ENCODE measurements at places on chromosomes 11 and 22.
A peak's percentile ranks its signal among the peaks of the same experiment; 100 is the strongest.

- DNase-seq = no peak
Measured at GRCh38 chr11:107757661-107758060, 45.8 kb upstream of the SLN start.

- no peak for DNase-seq
Measured at GRCh38 chr11:1926156-1927025, 6.9 kb downstream of the TNNT3 start.

- no peak for DNase-seq
Measured at GRCh38 chr11:110069158-110069737, 23.9 kb upstream of the ZC3H12C start.

GRCh38 chr11:38182126-38182866 lies 1584.3 kb upstream of the RAG2 start:
- DNase-seq = no peak

- no peak for DNase-seq
Measured at GRCh38 chr11:86576946-86577624, 95.3 kb downstream of the ME3 start.

DNA sequence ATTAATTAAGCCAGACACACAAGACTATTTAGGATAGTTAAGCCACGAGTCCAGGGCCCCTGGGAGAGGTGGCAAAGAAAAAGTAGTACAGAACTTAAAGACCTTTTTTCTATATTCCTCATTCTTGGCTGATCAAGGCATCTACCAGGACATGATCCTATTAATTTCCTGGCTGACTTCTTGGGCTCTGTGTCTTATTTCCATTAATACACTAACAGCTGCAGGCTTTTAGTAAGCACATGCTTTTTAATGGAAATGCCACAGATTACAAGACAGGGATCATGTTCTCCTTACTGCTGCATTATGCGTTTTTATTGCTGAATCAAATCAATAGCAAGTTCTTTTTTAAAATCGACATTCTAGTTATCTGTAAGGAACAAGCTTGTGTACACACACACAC lies 35.2 kb downstream of the BTG4 start:
- DNase-seq = no peak

DNA sequence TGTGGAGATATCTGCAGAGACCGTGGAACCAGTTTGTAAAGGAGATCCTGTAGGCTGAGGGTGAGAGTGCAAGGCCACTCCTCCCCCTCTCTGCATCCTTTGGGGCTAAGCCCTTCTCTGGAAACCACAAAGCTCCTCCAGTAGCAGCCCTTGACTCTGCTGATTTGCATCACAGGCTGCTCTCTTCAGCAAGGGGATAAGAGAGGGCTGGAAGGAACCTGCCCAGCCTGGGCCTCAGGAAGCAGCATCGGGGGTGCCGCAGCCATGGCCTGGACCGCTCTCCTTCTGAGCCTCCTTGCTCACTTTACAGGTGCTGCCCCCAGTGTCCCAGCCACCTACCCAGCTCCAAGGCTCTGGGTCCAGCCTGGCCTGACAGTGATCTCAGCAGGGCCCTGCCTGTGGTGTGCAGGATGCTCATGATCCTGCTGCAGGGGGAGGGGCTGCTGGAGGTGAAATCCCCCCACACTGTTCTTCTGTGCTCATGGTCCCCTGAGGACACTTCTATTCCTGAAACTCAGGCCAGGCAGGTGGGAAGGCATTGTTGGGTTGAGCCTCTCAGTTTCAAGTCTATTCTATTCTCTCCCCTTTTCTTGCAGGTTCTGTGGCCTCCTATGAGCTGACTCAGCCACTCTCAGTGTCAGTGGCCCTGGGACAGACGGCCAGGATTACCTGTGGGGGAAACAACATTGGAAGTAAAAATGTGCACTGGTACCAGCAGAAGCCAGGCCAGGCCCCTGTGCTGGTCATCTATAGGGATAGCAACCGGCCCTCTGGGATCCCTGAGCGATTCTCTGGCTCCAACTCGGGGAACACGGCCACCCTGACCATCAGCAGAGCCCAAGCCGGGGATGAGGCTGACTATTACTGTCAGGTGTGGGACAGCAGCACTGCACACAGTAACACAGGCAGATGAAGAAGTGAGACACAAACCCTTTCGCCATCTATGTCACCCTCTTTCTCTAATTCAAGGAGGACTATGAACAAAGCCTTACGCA lies 68.5 kb upstream of the IGLL5 start:
- DNase-seq = no peak

DNA sequence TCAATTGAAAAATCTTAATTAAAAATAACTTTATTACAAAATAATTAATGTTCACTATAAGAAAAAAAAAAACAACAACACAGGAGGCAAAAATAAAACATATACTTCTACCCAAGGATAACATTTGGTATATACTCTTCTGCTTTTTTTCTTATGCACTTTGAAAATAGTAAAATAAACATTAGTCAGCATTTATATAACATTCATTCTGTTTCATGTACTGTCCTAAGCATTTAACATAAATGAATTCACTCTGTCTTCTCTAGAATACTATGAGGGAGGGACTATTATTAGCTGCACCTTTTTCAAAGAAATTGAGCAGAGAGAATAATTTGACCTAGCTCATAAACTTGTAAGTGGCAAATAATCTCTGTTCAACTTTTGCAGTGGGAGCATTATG lies 48.3 kb upstream of the CCDC34 start:
- DNase-seq = no peak

DNA sequence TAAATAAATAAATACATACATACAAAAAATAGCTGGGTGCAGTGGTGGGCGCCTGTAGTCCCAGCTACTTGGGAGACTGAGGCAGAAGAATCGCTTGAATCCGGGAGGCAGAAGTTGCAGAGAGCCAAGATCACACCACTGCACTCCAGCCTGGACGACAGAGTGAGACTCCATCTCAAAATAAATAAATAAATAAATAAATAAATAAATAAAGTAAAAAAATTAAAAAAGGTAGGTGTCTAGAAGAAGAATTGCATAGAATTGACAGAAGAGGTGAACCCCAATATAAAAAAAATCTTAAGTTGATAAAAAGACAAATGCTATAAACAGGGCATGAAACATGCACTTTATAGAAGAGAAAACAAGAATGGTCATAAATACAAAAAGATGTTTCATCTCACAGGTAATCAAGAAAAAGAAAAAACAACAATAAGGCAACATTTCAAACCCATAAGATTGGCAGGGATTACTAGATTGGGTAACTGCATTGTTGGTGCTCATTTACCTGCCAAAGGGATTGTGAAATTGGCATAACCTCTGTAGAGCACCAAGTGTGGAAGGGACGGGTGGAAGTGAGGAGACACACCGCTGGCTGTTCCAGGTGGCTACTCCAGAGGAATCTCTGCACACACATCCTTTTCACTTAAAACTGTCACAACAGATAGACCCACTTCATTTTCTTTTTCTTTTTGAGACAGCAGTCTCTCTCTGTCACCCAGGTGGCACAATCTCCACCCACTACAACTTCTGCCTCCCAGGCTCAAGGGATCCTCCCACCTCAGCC lies 44.7 kb downstream of the NF2 start:
- DNase-seq = no peak

GRCh38 chr11:121374286-121374985 lies 77.7 kb upstream of the SORL1 start:
- no peak for DNase-seq

- no peak for DNase-seq
Measured at GRCh38 chr11:61054927-61055562, 47.2 kb upstream of the CD5 start.

DNA sequence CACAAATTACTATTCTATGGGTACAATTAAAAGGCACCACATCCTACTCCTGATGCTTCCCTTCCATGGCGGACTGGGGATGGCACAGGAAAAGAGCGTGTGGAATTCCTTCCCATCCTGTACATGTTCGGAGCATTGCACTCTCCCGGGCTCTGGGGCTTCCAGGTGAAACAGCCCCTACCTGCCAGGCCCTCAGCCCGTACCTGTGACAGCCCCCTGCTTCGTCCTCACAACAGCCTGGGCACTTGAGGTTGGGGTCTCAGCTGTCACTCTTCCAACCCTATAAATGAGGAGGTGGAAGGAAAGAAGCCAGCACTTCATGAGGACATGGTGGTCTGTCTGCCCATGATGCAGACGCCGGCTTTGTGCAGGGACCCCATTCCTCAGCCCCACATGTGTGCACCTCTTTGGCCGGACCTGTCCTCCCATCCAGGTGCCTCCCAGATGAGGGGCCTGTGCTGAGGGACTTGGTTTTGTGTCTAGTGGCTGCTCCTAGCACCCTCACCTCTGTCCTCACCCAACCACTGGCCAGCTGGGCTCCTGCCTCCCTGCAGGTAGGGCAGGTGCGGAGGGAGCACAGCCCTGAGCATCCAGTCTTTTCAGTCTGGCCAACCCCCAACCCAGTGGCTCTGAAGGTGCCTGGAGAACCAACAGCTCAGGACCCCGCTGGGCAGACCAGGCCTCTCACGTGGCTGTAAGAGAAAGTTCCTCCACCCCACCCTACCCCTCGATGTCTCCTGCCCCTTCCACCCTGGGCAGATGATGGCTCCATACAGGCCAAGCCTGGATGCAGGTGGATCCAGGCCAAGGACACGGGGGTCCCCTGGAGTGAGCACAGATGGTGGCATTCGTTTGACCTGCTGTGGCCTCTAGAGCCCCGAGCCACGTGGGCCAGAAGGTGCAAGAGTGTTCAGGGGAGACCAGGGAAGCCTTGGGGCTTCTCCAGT lies 23.4 kb upstream of the WNT7B start:
- DNase-seq = no peak

- DNase-seq = no peak
Measured at GRCh38 chr11:26950260-26950719, 43.6 kb upstream of the FIBIN start.

GRCh38 chr11:97756571-97757335 lies 1264.0 kb upstream of the CNTN5 start:
- no peak for DNase-seq

DNA sequence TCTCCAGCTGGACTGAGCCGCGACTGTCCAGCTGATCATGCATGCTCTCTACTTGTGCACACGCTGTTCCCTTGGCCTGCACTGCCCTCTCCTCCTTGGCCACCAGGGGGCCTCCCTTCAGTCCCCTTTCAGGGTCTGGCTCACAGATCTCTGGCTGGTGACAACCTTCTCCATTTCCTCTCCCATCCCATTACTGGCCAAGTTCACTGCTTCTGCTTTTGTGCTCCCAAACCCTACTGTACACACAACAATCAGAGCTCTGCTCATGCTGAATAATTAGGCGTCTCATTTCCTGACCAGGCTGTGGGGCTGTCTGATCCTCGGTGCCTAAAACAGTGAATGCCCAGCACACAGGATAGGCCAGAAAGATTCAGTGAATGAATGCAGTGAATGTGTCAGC lies 224.0 kb upstream of the NARS2 start:
- peak; percentile 53 for DNase-seq

GRCh38 chr11:119673052-119673758 lies 55.8 kb downstream of the NECTIN1 start:
- no peak for DNase-seq

DNA sequence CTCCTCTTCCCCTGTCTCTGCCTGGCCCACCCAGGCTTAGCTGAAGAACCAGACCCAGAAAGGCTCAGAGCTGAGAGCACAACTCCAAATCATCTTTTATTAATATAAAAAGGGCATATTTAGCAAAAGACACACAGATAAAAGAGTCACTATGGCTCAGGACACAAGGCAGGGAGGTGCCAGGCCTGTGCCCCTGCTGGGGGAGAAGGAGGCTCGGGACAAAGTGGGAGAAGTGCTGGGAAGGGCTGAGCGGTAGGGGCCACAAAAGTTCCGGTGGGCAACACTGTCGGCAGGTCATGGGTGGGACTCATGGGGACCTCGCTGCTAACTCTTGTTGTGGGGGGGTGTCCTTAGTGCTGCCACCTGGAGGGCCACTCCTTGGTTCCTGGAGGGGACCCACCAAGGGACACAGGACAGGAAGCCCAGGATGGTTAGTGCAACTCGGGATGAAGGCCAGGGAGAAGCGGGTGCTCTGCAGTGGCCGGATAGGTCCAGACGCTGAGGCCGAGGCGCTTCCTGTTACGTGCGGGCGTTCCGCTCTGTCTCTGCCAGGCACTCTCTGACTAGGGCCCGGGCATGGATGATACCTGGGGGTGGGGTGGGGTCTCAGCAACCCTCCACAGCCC lies 1.4 kb upstream of the PITPNM1 start:
- DNase-seq = no peak

GRCh38 chr11:91749251-91749650 lies 475.4 kb upstream of the FAT3 start:
- no peak for DNase-seq

- no peak for DNase-seq
Measured at GRCh38 chr22:23478175-23478574, 101.9 kb downstream of the IGLL1 start.

DNA sequence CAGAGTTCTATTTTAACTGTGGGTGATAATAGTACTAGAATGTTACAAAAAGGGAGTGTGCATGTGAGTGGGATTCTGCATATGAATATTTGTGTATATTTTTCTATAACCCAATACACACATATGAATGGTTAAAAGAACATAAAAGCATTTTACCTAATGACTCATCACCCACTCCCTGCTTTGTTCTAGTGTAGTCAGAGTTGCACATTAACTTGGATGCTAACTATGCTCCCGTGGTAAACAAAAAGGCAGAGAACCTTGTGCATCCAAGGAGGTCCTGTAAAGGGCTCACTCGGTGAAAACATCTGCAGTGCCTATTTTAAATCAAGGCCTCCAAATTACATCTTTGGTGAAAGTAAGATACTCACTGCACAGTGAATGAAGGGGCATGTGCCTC lies 1289.4 kb downstream of the LRRC4C start:
- DNase-seq = no peak

DNA sequence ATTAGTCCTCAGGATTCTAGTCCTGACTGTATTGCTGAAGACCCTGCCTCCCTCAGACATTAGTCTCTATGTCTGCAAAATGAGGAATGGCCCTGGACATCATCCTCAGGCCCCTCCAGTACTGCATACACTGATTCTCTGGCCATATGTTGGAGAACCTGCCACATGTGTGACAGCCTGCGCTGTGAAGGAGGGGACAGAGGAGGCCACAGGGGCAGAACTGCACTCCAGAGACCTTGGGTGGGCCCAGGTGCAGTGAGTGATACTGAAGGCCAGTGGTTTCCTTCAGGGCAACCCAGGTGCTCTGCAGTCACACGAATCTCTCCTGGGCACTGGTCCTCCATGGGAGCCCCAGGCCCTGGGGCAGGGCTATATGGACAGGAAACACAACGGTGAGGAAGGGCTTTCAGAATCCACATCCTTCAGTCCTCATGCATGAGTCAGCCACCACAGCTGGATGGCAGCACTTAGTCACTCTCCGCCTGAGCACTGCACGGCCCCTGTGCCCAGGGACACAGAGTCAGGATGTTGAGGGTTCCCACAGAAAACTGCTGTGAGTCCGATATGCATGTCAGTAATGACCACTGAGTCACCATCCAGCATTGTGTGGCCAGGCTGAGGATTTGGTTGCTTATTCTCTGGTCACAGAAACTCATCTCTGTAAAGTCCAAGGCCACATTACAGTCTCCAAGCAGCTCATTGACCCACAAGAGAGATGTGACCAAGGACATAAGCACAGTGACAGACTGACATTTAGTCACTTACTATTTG lies 39.7 kb downstream of the ME3 start:
- DNase-seq = no peak

GRCh38 chr11:45665933-45666647 lies 668 bp upstream of the CHST1 start:
- no peak for DNase-seq

- DNase-seq = peak; percentile 5
Measured at GRCh38 chr11:15507592-15507991, 392.9 kb downstream of the INSC start.

GRCh38 chr11:133414506-133414905 lies 117.8 kb downstream of the OPCML start:
- DNase-seq = no peak

Data from NCI-H1092 (cell line).